Stimulated activated CD8-positive, alpha-beta memory T cell treated with anti-CD3 and anti-CD28 coated beads, Interleukin-12 subunit alpha, Interleukin-12 subunit beta, amount 100 ng/mL, for 4 hours (primary cell): ENCODE measurements at places on chromosomes 4 and X.

DNA sequence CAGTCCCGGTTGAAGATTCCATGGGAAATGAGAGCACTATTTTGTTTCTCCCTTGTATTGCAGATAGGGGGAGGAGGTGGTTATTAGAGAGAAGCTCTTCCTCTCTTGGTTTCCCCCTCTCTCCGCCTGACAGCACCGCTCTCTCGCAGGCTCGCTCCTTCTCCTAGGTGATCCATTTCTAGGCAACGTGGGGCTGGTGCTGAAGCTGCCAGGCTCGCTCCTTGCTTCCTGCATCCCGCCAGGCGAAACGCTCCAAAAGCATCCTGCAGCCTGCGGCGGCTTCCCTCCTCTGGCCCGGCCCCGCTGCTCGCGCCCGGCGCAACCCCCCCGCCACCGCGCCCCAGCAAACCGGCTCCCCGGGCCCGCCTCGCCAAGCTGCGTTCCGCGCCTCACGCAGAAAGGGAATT is at the start of gene GRID2:
TSS of gene GRID2 (plus strand) at position 346 of the 407 bp plus-strand sequence.
- DNase-seq, result no peak

DNA sequence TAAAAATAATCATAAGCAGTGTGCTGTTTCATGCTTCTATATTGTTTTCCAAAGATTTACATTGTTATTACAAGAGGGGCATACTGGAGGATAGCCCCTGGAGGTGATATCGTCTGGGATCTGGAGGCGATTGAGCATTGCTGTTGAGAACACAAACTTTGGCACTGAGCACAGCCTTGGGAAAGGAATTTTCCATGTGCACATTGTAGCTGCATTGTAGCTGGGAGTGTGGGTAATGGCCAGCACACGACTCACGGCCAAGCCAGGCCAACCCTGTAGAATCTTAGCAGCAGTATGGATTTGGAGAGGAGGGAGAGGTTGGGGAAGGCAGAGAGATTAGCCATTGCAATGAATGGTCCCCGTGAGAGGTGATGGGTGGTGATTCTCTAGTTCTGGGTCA is 121.9 kb downstream of the SMIM20 start:
- DNase-seq, result no peak

GRCh38 chrX:137430301-137430700 is 135.6 kb upstream of the ZIC3 start:
- DNase-seq, result no peak

DNA sequence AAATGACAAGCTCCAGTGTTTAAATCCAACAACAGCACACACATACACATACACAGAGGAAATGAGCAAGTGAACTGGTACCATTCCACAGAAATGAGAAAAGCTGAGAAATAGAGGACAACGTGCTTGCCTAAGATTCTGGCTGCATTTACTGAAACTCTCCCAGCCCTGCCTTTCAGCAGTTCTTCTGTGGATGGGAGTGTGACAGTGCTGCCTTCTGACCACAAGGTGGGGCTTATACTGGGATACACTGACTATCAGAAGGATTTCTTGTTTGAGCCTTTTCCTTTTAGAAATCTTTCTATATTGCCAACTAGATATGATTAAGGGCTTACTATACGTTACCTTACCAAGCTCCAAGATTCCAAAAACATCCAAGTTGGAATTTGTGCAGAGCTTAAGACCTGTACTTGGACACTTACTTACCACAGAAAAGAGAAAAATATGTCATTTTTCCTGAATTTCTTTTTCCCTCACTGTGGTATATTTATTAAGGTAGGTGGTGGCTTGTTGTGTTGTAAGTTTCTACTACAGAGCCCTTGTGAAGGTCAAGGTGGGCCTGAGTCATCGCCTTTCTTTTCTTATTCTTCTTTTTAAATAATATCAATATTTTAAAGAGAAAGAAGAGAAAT is 10.7 kb upstream of the CXCL8 start:
- no peak for DNase-seq

DNA sequence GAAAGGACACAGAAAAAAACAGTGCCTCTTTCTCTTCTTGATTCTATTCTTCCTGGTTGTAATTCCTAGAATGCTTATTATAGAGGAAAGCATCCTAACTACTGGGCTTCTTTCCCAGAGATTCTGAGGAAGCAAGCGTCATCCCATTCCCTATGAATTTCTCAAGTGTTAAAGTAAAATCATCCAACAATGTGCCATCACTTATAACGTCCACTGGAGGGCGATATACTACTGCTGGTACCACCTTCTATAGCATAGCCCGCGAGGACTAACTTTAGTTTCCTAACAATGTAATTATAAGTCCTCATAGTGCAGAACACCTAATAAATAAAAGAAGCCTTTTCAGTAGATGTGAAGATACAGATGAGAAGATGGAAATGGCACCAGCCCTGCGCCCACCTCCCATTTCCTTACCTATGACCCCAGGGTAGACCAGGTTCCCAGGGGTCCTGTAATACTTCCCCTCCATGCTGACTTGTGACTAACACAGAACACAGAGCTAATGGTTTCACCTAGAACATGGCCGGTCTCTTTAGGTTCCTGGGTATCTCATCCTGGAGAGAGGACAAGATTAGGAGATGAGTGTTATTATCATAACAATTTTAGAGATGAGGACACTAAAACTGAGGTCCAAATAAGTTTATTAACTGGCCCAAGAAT is 4.2 kb downstream of the CENPVL3 start:
- no peak for DNase-seq

GRCh38 chr4:38387348-38387747 is 276.7 kb upstream of the KLF3 start:
- DNase-seq, result no peak

GRCh38 chrX:24862343-24862742 is 153.4 kb downstream of the ARX start:
- DNase-seq, result no peak

DNA sequence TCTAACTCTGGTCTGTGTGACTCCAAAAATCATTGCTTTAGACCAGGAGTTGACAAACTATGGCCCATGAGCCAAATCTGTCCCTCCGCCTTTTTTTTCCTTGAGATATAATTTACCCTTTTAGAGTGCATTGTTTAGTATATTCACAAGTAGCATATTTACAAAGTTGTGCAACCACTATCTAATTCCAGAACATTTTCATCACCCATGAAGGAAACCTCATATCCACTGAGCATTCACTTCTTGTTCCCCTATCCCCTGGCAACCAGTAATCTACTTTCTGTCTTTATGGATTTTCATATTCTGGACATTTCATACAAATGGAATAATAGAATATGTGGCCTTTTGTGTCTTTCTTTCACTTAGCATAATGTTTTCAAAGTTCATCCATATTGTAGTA is 67.4 kb upstream of the CITED1 start:
- DNase-seq, result no peak

- DNase-seq, result no peak
Measured at GRCh38 chr4:17915439-17915838, 104.7 kb downstream of the NCAPG start.

DNA sequence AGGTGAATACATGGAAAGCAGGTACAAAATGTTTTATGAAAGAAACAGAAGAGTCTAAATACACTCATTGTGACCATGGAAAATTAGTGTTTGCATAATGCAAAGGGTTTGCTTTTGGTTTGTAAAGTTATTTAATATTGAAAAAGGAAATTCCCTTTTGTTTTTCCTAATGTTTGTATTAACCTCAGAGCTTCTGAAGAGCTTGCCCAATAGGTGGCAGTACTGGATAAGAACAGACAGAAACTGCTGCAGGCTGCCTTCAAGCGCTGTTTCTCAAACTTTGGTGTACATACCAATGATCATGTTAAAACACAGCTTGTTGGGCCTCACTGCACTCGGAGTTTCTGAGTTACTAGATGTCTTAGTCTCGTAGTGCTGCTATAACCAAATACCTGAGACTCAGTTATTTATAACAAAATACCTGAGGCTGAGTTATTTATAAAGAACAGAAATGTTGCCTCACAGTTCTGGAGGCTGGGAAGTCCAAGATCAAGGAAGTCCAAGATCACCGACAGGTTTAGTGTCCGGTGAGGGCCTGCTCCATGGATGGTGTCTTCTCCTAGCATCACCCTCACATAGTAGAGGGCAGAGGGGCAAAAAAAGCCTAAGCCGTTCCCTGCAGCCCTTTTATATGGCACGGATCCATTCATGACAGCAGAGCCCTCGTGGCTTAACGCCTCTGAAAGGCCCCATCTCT is 54.2 kb downstream of the SUPT20HL2 start:
- no peak for DNase-seq

DNA sequence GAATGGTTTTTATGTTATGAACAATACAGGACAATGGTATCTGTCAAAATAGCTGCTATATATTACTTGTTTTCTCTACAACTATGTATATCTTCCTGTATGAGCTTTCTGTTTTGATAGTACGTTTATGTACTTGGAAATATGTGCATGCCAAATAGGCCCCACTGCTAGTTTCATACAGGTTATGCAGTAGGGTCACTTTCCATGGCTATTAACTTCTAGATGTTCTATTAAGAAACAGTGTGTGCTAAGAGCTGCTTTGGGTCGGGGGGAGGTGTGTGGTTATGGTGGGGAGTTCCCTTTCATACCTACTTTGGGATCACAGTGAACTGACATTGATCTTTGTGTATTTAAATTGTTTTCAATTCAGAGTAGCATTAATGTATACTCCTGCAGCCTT is 30.9 kb downstream of the RBPJ start:
- DNase-seq, result no peak

- DNase-seq, result no peak
Measured at GRCh38 chr4:110290511-110290910, 92.1 kb upstream of the ELOVL6 start.

DNA sequence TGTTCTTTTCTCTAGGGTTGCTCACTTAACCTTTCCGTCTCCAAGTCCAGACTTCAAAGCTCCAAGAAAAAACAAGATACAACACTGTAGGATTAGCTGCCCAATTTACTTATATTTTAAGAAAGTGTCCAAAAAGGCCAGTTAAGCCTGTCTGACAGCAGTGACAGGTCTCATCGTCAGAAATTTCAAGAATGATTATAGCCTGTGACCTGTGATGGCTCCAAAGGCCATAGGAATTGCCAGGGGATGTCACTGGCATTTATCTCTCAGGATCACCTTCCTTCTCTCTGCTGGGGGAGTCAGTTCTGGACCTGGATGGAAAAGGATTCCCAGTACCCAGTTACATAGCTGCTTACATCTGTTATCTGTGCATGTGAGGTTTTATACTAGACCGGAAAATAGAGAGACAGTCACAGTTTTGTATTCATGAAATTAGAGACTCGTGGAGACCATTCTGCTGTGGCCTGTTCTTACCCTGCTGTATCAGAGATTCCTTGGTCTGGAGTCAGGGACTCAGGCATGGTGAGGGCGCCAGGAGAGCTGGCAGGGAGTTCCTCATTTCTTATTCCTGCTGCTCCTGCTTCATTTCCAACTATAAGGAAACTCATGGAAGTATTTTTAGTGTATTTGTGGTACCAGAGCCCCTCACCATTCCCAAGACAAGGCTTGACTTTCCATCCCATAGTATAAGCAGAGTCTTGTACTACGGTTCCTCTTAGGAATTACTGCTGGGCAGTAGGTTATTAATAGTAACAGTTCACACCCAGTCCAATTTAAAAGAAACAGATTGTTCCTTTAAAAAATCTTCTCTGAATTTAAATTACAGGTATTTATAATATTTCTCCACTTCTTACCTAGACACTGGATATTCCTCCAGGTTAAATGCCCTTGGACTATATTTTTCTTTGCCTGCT is 220.8 kb downstream of the SHROOM3 start:
- DNase-seq, result no peak

DNA sequence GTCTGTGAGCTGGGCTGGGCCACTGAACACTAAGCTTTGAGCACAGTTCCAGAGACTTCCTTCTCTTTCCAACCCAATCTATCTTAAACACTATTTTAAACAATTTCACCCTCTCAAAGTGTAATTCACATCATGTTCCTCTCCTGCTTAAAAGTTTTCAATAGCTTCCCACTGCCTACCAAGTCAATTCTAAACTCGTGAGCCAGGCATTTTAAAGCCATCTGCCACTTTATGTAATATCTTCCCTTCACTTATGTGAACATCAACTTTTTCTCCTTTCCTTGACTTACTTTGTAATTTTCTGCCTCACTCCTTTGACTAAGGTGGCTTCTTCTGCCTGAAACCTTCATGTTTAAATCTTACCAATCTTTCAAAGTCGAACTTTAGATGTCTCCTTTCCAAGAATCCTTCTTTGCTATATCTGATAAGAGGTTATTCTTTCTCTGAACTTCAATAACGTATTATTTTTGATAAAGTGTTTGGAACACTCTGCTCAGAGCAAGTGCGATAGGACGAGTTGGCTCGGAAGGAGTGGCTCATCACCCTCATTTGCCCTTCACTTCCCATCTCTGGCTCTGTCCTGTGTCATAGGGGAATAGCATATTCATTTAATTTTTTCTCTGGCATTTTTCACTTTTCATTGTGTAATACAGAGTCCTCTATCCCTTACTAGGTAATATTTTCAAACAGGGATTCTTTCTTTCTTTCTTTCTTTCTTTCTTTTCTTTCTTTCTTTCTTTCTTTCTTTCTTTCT is 13.0 kb upstream of the SPARCL1 start:
- DNase-seq, result no peak

- DNase-seq, result no peak
Measured at GRCh38 chrX:140766024-140766611, 56.6 kb downstream of the LINC00632 start.

DNA sequence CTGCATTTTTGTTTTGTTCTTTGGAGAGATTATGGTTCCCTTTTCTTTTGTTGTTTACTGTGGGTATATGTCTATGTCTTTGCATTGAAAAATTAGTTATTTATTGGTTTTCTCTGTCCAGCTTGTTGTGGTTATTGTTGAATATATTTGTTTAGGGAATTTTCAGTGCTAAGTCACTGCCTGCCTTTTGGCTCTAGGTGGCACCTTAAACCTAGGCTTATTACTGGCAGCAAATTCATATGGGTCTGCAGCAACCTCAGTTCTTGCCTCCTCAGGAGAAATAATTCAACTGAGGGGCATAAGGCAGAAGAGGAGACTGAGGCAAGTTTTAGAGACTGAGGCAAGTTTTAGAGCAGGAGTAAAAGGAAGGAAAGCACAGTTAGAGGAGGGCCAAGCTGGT is 1157.3 kb upstream of the AGA start:
- DNase-seq, result no peak

- no peak for DNase-seq
Measured at GRCh38 chr4:6452116-6452896, 20.1 kb downstream of the PPP2R2C start.

DNA sequence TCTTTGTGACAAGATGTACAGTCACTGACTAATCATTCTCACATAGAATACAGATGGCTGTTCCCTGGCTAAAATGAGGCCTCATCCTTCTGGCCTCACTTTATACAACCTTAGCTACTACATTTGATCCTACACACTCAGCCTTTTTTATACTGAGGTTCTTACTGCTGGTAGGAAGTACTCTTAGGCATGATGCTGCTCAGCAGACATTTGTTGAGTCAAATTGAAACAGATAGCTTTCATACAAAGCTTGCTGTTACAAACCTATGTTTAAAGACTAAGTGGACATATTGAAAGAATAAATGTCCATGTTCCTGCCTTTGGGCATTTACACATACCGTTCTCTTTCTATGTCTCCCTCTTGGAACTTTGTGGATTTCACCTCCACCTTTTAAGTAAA is 154.9 kb downstream of the NPFFR2 start:
- no peak for DNase-seq
